Activated naive CD4-positive, alpha-beta T cell (primary cell): ENCODE measurements at places on chromosomes 7 and 10.

- DNase-seq, result no peak
These were observed 856 bp downstream of the SSMEM1 start for GRCh38 chr7:130208516-130208915.

- DNase-seq, result no peak
These were observed 488.1 kb upstream of the GRM3 start for GRCh38 chr7:86155623-86156022.

DNA sequence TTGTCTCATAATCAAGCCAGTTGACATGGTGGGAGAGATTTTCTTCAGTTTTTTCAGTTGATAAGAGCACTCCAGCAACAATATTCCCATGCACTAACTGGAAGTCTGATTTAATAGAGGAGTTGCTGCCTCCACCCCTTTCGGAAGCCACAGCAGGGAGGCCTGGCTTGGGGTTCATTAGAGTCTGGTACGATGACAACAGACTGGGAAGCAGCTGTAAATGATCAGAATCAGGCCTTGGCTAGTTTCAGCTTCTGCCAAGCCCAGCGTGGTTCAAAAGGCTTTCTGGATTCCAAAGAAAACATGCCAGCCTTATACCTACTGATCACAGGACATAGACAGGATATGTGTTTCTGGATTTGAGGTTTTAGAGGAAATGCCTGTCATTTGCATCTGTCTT lies 274.0 kb downstream of the CSTF2T start:
- DNase-seq, result no peak

GRCh38 chr7:157318015-157318706 lies 18.6 kb upstream of the DNAJB6 start:
- no peak for DNase-seq

DNA sequence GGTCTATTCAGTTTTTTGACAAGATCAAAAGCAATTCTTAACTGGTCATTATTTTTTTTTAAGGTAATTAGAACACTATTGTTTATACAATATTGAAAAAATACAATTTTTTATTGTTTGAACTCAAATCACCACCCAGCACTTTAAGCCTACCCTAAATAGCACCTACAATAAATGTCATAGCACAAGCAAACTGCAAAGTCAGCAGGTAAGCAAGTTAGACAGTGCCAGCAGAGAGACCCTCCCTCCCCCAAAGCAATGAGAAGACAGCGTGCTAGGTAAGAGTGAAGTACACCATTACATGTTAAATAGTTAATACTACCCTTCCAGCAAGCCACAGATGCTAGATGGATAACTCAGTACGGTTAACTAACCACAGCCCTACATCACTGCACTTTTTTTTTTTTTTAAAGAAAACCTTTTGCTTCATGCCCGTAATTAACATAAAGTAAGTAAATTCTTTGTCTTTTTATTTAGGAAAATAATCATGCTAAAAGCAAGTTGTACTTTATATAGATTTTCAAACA lies 120.0 kb downstream of the UBE2H start:
- DNase-seq, result no peak

DNA sequence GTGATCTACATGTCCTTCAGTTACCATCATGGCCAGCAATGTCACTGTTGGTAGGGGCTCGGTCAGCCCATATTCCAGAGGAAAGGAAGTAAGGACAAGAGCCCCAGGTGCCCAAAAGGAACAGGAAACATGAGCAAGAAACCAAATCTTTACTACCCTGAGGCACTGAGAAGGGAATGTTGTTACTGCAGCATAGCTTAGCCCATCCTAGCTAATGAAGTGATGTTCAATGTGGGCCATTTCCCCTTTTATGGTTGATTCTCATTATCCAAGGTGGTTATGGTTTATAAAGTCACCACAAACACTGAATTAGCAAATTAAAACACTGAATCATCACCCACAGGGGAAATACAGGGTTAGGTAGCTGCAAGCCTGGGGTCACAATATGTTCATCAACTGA lies 88.4 kb upstream of the C10orf90 start:
- no peak for DNase-seq

- DNase-seq, result no peak
These were observed 12.3 kb downstream of the BTAF1 start for GRCh38 chr10:91935886-91936285.

DNA sequence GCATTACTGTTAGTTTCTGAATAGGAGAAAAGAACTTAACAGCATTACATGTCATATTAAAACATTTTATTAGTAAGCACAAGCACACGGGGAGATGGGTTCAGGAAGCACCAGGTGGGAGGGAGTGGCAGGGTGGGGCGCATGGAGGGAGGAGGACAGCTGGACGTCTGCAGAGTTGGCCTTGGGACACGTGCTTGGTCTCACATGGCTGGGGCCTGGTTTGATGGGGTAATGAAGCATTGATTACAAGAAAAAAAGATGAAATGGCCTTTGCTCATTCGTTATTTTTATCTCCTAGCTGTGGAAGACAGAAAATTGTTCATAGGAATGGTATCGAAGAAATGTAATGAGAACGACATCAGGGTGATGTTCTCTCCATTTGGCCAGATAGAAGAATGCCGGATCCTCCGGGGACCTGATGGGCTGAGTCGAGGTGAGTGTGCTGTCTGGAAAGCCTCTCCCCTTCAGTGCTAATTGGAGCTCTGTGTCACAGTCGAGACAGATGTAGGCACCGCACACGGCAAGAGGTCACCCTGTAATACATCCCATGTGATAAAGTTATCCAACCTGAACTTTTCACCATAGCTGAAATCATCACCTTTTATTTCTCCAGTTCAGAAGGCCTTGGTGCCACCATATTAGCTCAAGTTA lies 239.9 kb downstream of the CELF2 start:
- DNase-seq, result no peak

GRCh38 chr7:129952086-129952652 lies 591 bp downstream of the UBE2H start:
- DNase-seq, result peak; percentile 8

DNA sequence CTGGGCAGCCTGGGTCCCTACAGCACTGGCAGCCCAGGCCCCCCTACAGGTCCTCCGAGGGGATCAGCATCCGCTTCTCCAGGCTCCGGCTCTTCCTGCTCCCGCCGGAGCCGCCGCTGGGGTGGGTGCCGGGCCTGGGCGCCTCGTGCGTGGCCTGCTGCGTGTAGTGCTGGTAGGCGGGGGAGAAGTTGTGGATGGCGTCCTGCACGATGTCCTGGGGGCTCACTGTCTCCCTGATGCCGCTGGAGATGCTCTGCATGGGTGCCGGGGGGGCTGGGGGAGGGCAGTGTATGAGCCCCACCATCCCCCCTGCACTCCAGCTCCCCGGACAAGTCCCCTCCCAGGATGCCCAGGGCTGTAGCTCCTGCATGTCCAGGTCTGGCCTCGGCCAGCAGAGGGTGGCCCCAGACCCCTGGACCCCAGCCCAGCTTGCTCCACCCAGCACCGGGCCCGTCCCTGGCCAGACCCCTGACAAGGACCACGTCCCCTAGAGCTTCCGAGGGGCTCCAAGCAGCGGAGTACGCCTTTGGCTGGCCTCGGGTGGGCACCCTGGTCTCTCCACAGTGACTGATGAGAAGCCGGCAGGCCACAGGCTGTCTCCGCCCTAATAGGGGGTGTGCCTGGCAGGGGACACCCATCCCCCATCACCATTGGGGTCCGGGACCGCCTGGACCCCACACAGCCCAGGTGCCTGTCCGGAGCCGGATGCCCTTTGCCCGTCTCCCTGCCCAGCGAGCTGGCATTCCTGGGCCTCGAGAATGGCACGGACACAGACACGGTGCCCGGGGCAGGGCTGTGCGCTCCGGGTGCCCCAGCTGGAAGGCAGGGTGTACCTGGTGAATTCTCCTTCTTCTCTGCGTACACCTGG lies 8.9 kb downstream of the TMEM184A start:
- no peak for DNase-seq

DNA sequence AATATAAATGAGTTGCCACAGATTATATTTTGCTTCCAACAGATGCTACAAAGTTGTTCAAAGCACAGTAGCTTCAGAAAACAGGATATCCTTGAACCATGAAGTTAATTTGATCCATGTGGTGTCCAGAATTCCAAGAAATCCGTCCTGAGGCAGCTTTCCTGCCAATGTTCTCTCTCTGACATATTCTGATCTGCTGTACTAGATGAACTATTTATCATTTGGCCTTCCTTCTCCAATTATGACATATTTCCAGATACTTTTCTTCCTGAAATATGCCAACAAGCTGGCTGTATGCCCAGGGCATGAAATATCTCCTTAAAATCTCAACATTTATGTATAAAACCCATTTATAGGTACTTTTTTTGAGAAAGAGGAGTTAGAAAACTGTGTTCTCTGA lies 141.1 kb downstream of the SPAG6 start:
- DNase-seq, result no peak

DNA sequence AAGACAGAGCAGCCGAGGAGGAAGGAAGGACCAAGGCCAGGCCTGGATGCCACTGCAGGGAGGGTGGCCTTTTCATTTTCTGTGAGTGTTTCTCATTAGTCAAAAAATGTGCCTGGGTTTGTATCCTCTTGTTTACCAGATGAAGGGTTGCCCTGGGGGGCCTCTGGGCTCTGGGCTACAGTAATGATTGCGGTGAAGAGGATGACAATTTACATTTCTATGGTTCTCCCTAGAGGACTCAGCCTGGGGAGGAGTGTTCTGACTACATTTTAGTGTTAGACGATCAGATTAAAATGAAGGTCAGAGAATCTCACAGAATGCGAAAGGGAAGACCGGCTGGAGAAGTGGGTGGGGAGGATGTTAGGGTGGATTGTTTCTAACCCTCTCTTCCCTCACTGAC lies 108.0 kb upstream of the KMT2C start:
- DNase-seq, result no peak

DNA sequence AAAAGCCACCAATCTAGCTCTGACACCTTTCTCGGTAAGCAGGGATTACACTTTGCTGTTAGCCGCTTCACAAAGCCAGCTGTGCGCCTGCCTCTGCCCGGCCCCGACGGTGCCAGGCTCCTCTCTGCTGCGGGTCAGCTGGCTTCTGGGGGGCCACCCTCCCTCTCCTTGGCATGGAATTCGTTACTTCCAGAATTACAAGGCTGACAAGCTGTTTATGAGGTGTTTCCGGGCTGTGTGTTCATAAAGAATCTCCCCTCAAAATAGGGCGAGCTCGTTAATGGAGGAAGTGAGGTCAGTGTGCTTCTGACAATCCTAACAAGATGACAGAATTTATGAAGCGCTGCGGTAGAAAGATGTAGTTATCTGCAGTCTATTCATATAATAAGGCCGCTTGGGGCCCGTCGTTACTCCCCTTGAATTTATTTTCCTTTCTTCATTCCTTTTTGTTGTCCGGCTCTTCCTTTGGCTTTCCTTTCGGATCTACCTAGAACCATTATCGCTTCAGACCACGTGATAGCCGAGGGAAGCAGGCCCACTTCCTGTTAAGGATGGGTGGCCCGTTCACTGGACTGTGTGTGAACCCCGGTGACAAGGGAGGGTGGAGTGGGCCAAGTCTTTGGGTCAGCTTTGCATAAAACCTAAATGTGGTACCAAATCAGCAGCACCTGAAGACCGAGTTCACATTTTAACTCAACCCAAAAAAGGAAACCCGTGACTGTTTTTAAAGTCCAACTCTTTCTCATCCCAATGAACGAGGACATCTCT lies 273.0 kb upstream of the YAE1 start:
- no peak for DNase-seq

GRCh38 chr10:24449769-24450310 lies 240.9 kb downstream of the KIAA1217 start:
- no peak for DNase-seq

DNA sequence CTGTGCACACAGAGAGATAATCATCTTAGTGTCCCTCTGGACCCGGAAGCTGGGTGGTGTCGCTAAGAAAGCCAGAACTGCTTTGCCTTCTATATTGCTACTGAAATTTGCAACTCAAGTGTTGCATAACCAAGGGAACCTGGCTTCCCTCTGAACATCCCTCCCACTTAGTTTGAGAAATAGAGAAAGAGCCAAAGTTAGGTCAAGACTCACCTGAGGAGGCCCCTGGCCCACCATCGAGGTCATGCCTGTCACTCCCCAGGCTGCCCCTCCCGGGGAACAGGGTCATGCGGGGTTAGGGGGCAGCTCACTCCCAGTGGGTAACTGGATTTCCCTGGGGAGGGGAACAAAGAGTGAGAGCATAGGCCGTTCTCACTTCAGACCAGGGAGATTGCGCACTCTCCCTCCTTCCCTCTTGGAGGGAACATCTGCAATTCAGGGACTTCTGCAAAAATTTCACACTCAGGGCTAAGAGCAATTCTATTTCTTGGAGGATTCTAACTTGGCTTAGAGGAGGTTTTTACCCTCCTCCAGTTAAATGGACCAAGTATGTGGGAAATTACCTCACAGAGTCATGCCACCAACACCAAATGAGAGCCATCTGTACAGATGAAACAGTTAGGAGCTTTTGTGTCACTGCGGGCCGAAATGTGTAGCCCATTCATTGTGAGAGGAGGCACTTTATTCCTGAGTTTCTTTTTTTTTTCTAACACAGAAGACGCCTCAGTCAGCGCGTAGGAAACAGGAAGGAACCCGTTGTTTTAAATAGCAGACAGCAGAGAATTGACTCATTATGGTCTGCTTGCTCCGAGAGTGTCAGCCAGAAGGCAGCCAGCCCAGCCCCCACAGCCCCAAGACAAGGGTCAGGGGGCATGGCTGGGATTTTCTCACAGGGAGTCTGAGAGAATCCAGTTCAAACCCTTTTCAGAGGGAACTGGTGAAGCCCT lies 221.3 kb downstream of the ARHGAP12 start:
- no peak for DNase-seq
